ENCODE measurements at places on chromosomes 6 and 20.

- DNase-seq: no peak
Measured at GRCh38 chr6:74997646-74998045, 208.2 kb downstream of the COL12A1 start.

DNA sequence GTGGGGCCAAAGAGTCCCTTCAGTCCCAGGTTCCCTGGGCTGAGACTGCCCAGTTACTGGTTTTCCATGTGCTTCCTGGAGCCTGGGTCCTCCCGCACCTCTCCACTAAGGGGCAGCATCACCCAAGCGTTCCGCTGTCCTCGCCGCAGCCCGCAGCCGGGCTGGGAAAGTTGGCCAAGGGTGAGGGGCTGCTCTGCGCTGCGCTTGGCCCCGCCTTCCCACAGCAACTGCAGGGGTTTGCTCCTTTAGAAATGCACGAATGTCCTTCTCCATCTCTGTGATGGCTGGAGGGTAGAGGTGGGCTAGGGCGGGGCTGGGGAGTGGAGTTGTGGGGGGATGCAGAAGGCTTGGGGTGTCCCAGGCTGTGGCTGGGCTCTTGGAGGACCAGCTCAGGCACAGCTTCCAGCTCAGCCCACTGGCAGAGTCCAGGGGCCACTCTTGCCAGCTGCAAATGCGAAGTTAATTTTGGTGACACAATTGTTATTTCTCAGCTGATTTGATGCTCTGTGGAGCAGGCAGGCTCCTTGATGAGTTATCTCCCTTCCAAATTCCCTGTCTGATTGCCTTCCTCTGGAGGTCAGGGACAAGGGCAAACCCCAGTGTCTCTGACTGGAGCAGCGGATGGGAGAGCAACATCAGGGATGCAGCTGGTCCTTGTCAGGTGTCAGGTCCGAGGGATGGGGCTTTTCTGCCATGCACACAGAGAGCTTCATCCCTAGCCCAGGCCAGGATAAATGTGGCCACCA lies 63.2 kb downstream of the NOL4L start:
- DNase-seq: peak; percentile 69

DNA sequence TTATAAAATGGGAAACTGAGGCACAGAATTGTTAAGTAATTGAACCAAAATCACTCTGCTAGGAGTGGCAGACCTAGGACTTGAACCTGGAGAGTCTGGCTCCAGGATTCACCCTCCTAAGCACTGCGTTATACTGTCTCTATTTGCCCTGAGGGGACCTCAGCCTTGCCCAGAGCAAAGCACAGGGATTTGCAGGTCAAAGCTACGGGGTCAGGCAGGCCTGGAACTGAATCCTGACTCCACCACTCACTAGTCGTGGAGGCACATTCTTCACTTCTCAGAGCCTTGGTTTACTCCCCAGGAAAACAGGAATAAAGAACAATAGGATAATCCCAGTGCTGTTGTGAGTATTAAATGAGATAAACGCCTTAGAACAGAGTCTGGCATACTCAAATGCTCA lies 19.4 kb downstream of the KCNK15 start:
- no peak for DNase-seq

GRCh38 chr6:3794092-3794491 lies 42.6 kb upstream of the PXDC1 start:
- no peak for DNase-seq

DNA sequence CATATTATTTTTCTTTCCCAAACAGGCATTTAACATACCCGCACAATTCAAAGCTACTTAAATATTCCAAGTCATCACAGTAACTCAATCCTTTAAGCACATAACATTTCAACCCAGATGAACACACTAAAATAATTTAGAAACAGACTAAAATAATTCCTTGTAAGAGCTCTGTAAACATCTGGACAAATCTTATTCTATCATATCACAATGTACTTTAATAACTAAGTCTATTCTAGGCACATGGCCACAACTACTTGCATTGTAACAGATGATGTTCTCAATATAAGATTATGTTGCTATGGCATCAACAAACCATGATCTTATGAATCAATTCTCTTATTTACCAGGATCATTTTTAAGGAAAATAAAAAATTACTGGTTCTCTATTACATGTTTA lies 123.2 kb upstream of the THEMIS start:
- no peak for DNase-seq

DNA sequence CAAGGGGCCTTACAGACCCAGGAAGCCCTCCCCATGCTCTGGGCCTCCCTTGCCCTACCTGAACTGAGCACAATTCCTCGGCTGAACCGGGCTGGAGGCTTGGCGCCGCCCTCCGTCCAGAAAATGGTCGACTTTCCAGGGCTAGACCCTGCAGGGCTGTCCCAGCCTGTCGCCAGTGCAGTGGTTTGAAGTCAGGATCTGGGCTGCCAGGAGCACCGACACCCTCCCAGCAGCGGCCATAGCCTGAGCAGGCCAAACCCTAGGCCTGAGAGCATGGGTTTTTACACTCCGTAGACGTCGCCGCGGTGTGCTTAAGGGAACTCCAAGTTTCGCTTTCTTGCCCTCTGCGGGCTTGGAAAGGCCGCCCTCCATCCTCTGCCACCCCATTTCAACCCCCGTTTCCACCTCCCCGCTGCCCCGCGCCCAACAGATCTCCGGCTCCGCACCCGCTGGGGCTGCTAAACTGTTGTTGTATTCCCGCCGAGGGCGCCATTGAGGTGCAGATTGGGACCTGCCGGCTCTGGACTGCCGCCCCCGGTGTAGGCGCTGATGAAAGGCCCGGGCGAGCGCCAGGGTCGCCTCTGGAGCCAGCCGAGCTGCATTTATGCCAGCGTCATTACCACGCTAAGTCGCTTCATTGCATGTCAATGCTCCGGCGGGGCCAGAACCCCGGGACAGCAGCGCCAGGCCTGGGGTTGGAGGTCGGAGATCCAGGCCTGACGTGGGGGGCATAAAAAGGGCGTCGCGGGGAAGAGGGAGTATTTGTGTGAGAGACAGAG lies 2.2 kb upstream of the TFAP2A start:
- no peak for DNase-seq

Measured in uterus (tissue), 4 donors.